AG04449 (cell line): ENCODE measurements at places on chromosomes 5 and 9.

DNA sequence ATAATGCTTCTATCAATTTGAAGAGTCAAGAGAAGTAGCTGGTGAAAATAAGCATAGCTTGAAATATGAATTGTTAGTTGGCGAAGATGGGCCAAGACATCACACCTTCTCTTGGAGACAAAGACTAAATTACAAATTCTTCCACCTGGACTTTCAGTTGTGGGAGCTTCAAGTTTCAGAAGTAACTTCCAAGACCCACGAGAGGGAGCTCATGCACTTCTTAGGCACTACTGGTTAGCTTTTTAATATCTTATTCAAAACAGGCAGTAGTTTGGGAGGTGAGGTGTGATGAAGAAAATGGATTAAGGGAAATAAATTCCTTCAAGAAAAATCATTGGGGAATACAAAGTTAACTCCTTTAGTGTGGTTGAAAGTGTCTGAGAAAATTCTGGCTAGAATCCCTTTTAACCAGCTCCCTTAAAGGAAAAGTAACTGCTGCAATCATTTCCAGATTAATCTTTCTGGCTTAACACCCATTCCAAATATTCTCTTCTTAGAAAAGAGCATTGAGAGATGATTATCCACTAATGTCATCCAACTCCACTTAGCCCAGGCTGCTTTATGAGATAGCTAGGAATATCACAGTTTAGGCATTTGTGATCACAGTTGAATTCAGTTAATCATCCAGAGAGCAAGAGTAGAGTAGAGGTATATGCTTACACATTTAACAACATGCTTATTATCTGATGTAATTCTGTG lies 139.5 kb upstream of the DMRTA1 start:
- DNase-seq = peak; percentile 7

- DNase-seq = no peak
Measured at GRCh38 chr9:107390778-107391177, 98.8 kb downstream of the KLF4 start.

GRCh38 chr5:87103616-87104287 lies 163.9 kb upstream of the RASA1 start:
- DNase-seq = no peak

GRCh38 chr9:1794547-1795270 lies 220.4 kb upstream of the SMARCA2 start:
- DNase-seq = no peak

DNA sequence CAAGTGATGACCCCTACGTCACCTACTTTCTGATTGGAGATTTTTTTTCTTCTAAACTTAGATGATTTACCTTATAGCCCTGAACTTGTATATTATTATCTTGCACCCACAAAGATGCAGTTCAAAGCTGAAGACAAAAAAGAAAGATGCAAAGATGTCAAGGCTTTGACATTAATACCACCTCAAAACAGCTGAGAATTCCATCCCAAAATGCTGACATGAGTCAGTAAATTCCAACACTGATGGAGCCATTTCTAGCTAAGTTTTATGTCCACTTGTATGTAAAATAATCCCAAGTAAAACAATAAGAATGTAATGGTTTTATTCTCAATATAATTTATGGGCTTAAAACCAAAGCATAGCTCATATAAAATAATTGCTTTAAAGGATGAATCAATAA lies 91.5 kb upstream of the CDH9 start:
- DNase-seq = no peak

- DNase-seq = no peak
Measured at GRCh38 chr5:15424769-15425168, 75.2 kb upstream of the FBXL7 start.

DNA sequence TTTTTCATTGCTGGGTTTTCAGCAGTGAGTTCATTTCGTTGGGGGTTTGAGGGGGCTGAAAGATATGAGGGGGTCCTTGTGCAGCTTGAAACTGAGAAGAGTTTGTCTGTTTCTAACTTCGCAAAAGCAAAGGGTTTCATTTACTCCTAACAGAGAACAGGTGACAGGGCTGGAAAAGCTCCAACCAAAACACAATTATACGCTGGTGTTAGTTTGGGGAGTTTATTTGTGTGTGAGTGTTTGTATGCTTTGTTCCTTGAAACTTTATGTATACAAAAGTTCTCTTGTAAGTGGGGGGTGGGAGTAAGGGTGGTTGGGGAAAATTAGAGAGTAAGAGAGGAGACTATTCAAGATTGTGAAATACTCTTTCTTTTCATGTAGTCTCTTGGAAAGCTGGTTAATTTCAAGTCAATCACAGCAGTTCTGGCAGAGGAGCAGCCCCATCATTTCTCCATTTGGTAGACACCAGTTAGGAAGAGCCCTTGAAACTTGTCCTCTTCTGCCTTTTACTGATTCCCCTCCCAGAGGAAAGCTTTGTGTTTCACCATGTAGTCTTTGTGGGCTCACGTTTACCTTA lies 881 bp downstream of the TNFAIP8 start:
- DNase-seq = no peak

DNA sequence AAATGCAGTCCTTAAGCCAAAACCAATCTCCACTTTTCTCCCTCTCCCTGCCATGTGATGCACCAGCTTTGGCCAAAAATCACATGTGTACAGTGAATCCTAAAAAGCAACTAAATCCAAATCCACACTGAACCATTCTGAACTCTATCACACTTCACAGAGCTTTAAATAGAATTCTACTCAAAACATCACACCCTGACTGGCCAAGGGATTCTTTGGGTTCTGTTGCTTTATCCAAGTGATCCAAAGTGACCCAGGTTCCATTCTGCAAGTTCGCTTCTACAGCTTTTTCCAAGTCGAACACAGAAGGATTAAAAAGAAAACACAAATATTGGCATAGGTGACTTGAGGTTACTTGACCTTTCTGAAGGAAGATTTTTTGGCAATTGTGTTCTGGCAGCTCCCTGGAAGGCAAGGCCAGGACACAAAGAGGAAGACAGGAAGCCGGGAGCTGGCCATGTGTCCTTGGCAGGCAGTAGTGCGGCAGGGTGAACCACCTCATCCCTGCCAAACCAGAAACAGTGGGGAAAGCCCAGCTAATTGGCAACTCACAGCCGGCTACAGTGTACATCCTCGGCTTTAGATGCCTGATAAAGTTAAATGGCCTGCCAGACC lies 115.0 kb downstream of the NFIB start:
- DNase-seq = no peak
